ENCODE measurements at places on chromosomes 1 and 21.

GRCh38 chr1:162919034-162919433 lies 58.1 kb upstream of the CCDC190 start:
- no peak for DNase-seq

DNA sequence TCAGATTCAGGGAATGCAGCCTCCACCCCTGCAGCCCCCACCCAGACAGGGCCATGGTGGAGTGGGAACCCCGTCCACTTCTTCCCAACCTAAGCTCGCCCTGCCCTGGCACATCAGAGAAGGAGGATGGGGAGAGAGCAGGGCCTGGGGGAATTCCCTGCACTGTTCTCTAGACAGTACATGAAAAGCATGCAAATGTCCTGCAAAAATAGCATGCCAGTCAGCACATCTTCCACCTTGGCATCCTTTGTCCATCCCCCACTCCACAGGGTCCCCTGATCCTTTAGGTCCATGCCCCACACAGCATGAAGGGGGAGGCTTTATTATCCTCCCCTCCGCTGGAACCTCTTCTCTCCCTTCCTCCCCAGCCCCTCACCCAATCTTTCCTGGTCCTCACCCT lies 35.0 kb upstream of the RD3 start:
- no peak for DNase-seq

DNA sequence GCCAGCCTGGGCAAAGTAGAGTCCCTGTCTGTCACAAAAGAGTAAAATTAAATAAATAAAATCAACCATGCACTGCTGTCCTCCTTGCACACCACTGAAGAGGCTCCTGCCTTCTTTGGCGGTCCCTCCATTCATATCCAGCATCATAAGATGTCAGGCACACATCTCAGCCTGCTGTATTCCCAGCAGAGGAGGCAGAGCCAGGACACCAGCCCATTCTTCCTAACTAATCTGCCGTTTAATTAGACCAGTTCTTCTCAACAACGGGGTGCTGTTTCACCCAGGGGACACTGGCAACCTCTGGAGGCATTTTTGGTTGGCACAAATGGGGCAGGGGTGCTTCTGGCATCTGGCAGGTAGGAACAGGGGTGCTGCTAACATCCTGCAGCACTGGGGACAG lies 119.7 kb downstream of the ETS2 start:
- DNase-seq: no peak

GRCh38 chr1:59481881-59482505 lies 185.1 kb downstream of the FGGY start:
- no peak for DNase-seq

- DNase-seq: no peak
Measured at GRCh38 chr1:183710734-183711133, 57.6 kb upstream of the APOBEC4 start.

GRCh38 chr1:173193639-173194038 lies 13.5 kb downstream of the TNFSF4 start:
- no peak for DNase-seq

DNA sequence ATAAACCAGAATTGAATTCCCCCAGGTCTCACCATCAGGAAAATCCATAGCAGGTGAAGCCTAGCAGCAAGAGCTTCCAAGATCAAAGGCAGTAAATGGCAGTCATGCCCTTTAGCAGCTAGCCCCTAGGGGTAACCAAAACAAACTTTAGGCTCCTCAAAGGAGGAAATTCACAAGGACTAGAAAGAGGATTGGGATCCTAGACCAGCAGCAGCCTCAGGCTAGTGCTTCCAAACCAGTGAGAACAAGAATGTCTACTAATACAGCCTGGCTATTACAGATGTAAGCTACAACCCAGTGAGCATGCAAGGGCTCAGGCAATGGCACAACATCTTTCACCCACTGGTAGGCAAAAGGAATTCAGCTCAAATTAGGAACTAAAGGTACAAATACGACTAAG lies 11.1 kb upstream of the RIMKLA start:
- DNase-seq: no peak

DNA sequence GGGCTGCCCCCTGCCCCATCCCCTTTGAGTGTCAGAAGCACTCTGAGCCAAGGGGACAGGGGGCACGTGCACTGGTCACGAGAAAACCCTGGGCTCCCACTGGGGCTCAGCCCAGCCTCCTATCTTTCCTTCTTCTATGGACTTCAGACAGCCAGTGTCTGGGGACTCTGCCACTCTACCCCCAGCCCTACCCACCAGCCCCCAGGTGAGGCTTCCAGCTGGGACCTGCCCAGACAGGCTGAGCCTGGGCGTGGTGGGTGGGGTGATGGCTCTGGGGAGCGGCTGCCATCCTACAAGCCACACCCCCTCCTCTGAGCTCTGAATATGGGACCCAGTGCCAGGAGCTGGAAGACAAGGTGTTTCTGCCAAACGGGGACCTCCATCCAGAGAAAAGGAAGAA lies 8.0 kb upstream of the SFN start:
- DNase-seq: peak; percentile 94

DNA sequence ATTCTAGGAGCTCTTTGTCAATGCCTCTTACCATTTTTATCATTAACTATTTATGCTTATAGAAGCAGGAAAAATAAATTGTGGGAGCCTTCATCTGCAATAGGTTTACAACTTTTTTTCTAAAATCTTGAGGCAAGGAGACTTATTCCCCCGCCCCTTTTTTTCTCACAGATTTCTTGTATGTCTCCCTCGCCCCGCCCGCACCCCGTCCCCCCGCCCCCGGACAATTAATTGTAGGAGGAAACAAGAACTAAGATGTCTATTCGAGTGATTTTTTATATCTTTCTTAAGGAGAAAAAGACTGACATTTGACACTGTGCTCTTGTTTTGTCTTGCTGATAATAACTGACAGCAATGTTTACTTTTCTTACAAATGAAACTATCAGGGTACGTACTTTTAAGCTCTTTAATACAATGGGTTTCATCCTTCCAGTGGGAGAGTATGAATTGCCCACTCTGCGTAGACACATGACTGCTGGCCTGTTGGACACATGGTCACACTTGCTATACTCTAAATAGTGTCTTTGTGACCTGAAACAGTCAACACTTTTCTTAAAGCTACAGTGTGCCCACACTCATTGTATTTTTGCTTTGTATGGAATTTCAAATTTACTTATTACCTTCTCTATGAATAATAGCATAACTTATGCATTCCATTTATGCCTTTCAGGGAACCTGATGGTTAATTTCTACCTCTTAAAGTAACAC lies 1.5 kb upstream of the IVNS1ABP start:
- no peak for DNase-seq

GRCh38 chr1:157162345-157162744 lies 24.1 kb upstream of the ETV3 start:
- no peak for DNase-seq

- DNase-seq: no peak
Measured at GRCh38 chr1:58392083-58392482, 154.4 kb downstream of the OMA1 start.

GRCh38 chr1:199667089-199667488 lies 360.4 kb upstream of the NR5A2 start:
- DNase-seq: peak; percentile 82

GRCh38 chr1:44144962-44145756 lies 3.7 kb upstream of the KLF18 start:
- DNase-seq: no peak

- no peak for DNase-seq
Measured at GRCh38 chr21:45788637-45789506, 145.3 kb downstream of the PCBP3 start.

- no peak for DNase-seq
Measured at GRCh38 chr1:165241952-165242351, 114.6 kb downstream of the LMX1A start.

GRCh38 chr1:101185421-101185820 lies 51.4 kb upstream of the S1PR1 start:
- no peak for DNase-seq

- DNase-seq: no peak
Measured at GRCh38 chr1:219152751-219153150, 20.9 kb upstream of the LYPLAL1 start.

DNA sequence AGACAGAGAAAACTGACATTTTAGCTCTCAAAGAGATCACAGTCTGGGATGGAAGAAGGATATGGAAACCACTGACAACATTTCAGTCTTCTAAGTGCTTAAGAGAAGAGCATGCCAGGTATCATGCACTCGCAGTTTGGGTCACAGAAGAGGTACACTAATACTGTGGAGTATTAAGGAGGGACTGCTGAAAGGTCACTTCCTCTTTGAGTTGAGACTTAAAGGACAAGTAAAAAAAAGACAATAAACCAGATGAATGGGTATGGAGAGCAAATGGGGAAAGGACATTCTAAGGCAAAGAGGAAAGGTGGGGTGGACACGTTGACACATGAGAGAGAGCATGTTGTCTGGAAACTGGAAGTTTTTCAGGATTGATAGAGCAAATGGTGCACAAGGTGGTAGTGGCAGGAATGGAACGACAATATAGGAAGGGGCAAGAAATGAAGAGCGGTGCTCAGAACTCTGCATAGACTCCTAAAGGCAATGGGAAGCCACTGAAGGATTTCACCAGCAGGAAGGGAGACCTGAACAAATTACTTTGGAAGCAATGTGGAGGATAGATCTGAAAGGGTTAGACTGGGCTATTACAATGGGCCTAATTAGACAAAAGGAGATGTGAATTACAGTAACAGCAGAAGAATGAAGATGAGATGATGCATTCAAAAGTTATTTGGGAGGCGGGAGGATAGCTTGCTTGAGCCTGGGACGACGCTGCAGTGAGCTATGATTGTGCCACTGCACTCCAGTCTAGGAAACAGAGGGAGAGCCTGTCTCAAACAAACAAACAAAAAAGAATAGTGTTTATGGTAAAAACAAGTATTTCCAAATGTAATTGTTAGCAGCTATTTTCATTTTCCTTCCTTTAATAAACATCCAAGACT lies 11.1 kb downstream of the DIPK1A start:
- peak; percentile 86 for DNase-seq

GRCh38 chr1:61748566-61748965 lies 6.3 kb downstream of the PATJ start:
- DNase-seq: no peak

DNA sequence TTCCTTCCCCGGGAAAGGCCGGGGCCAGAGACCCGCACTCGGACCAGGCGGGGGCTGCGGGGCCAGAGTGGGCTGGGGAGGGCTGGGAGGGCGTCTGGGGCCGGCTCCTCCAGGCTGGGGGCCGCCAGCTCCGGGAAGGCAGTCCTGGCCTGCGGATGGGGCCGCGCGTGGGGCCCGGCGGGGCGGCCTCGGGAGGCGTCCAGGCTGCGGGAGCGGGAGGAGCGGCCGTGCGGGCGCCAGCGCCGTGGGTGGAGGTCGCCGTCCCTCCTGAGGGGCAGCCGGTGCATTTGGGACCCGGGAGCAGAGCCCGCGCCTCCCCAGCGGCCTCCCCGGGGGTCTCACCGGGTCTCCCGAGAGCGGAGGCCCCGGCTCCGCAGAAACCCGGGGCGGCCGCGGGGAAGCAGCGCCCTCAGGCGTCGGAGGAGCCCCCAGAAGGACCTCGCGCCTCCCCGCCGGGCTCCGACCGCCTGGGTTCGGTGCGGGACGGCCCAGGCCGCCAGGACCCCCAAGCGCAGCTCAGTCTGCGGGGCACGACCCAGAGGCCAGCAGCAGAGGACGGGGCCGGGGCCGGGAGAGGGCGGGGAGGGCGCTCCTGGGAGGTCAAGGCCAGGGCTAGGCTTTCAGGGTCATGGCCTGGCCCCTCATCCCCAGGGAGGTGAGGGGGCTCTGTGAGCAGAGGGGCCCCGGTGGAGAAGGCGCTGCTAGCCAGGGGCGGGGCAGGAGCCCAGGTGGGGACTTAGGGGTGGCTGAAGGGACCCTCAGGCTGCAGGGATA lies 7.2 kb upstream of the SLX9 start:
- peak; percentile 38 for DNase-seq

GRCh38 chr1:32012709-32013385 lies 821 bp upstream of the KHDRBS1 start:
- DNase-seq: no peak

DNA sequence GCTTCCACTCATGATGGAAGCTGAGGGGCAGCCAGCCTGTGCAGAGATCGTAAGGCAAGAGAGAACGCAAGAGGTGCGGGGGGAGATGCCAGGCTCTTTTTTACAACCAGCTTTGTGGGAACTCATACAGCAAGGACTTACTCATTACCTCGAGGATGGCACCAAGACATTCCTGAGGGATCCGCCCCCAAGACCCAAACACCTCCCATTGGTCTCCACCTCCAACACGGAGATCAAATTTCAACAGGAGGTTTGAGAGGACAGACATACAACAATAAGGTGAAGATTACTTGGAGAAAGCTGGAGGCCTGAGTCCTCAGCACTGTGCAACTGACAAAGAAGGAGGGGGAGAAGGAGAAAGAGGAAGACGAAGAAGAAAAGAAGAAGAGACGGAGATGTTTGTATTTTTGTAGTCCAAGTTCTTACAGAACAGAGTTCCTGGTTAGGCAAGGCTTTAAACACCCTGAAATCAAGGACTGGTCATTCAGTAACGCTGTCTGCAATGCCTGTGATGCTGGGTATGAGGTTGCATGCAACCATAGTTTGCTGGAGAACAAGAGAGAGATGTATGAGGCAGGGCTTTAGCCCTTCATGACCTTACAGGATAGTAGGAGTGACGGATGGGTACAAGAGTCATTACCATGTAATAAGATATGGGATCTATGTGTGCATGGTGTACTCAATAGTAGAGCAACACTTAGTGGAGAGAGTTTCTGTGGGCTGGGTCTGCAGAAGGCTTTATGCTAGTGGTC lies 19.7 kb upstream of the GALNT2 start:
- DNase-seq: peak; percentile 70

DNA sequence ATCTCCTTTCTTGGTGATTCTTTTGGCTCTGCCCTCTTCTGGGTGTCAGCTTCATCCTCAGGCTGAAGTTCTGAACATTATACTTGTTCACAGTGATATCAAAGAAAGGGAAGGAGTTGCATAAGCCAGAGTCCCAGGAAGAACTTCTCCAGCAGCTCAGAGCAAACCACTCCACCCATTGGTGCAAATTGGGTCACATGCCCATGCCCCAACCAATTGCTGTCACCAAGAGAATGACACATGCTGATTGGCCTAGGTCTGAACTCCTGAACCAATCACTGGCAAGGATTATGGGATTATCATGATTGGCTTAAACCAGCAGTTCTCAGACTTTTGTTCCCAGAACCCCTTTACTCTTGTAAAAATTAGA lies 256.5 kb upstream of the TMEM51 start:
- DNase-seq: no peak

- DNase-seq: no peak
Measured at GRCh38 chr1:202786804-202787203, 21.4 kb downstream of the KDM5B start.

DNA sequence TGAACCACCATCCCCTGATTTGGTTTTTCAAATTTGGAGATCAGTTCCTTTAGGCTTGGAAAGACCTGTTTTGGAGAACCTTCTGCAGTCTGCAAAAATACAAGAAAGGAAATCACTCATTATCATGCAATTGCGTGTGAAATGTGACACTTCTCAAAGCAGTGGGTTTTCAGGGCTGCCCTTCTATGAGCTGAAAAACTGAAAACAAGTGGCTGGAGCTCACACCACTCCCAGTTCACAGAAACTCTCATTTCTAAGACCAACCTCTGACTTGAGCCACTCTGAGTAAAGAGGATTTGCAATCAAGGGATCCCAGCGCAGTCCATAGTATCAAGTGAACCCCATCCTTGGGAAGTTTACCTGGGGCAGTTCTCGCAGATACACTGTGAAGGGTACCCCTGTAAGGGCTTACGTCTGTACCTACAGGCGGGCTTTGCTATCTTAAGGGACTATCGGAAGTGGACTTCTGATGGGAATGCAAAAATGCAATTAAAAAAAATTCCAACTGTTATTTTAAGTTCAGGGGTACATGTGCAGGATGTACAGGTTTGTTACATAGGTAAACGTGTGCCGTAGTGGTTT lies 12.8 kb downstream of the SH2D1B start:
- no peak for DNase-seq

- DNase-seq: no peak
Measured at GRCh38 chr1:43995984-43996732, 4.8 kb downstream of the CCDC24 start.

GRCh38 chr1:20093940-20094391 lies 24.0 kb downstream of the PLA2G5 start:
- peak; percentile 11 for DNase-seq
